ENCODE measurements at places on chromosomes 16 and 17.

GRCh38 chr16:88809068-88809675 is 2.6 kb downstream of the APRT start:
- DNase-seq, result no peak

GRCh38 chr17:76359375-76359774 is 5.7 kb upstream of the PRPSAP1 start:
- DNase-seq, result no peak

DNA sequence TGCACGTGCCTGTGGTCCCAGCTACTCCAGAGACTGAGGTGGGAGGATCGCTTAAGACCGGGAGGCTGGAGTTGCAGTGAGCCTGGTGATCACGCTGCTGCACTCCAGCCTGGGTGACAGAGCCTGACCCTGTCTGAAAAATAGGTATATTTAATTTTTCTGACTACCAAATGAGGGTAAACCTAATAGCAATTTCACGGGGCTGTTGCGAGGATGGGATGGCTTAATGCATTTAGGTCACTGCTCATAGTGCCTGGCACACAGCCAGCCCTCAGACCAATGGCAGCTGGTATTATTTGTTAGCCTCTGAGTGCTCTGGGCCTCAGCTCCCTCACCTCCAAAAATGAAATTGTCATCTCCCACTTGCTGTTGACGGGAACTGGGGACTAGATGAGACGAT is 5.9 kb upstream of the CDIP1 start:
- DNase-seq, result no peak

GRCh38 chr17:42484304-42484703 is 25.6 kb downstream of the ATP6V0A1 start:
- no peak for DNase-seq

DNA sequence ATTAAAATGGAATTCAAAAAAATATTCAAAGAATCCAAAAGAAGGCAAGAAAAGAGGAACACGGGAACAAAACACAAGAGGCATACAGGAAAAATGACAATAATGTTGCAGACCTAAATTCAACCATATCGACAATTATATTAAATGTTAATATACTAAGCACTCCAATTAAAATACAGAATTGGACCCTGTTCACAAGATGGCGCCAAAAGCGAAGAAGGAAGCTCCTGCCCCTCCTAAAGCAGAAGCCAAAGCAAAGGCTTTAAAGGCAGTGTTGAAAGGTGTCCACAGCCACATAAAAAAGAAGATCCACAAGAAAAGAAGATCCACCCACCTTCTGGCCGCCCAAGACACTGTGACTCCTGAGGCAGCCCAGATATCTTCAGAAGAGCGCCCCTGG is 6.3 kb upstream of the XAF1 start:
- DNase-seq, result no peak

DNA sequence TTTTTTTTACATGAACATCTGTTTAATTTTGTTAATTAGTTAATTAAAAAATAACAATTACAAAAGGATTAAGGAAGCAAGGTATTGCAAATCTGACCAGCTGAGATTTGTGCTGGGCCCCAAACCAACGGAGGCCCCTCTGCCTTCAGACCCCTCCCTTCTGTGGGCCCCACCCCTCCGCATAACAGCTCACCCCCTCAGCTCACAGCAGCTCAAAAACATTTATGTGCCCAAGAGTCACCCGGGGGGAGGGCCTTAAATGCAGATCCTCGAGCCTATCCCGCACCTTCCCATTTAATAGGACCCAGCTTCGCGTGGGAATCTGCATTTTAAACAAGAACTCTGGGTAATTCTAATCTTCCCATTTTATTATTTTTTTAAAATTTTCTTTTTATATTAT is 75.0 kb downstream of the MGAT5B start:
- DNase-seq, result no peak

DNA sequence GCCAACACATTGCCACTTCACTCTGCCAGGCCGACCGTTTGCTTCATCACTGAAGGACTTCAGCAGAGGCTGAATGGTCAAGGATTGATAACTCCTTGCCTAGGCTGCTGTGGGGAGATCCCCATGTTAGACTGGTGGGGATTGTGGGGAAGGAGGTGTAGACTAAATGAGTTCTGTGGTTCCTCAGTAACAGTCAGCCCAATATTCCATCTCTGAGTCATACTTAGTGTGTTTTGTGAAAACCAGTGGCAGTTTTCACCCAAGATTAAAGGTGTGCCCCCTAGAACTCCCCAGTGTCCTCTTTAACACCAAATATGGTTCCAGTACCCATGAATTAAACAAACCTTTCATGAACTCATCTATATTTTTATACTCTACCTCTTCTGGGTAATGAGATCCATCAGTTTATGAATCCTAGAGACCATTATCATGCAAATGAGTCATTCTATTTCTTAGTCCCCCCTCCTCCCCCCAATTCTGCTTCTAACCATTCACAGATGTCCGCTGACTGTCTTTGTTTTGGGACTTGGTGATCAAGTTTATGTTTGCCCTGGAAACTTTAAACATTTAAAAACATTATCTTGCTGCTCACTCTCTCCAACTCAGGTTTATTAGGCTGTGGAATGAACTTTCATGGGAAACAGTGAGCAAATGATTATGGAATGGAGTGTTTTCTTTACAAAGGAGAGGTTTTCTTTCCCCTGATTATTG is 66.8 kb upstream of the GAS7 start:
- DNase-seq, result no peak

DNA sequence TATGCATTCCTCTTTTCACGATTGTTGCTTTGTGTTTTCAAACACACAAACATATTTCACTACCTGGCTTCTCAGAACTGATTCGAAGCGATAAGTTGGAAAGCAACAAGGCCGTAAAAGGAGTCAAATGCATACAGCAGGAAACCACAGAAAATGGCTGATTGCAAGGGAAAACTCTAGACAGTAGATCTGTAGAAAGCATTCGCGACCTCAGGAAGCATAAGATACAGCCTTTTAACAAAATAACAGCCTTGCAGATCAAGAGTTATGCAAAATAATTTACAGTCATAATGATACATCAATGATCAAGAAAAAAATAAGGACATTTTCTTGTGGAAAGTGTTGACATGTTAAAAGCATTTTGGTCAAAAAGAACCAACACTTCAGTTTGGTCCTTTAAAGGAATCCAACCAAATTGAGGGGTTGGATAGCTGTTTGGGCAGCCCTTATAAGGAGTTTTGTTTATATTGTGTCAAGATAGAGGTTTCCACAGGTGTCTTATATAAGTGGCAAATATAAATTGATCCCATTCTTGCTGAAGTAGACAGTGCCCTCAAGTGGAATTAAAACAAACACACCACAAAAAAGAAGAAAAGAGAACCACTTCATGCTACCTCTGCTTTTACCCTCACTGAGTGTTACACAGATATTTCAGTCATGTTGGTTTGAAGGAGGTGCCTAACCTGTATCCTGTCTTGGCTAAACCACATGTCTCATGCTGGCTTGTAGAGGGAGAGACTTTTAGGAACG is 5.5 kb downstream of the CYLD start:
- no peak for DNase-seq

DNA sequence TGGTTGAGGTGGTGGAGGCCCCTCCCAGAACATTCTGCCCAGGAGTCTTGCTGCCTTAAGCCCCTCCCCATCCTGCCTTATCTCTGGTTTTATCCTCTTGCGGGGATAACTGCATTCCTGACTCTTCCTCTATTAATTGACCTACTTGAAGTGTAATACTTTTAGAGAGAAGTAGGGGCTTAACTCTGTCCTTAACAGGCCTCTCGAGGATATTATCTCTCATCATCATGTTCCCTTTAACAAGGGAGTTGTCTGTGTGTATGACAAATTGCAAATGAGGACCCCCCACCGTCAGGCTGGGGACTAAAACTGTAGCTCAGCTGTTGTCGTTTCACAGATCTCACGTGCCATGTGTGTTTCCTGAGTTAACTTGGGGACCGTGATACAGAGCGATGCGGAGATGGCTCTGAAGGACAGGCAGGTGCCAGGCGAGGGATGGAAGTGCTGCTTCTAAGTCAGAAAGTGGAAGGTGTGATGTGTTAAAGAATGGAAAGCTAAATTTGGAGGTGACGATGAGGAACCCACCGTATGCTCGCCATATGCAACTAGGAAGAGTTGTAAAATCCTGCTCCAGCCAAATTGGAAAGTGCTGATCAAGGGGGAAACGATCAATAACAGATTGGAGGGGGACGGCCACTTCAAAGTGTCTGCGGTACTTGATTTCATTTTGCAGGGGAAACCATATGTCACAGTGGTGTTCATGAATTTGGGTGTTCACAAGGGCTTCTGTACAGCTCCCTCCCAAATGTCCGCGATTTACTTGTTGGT is 106.3 kb downstream of the RPTOR start:
- no peak for DNase-seq

DNA sequence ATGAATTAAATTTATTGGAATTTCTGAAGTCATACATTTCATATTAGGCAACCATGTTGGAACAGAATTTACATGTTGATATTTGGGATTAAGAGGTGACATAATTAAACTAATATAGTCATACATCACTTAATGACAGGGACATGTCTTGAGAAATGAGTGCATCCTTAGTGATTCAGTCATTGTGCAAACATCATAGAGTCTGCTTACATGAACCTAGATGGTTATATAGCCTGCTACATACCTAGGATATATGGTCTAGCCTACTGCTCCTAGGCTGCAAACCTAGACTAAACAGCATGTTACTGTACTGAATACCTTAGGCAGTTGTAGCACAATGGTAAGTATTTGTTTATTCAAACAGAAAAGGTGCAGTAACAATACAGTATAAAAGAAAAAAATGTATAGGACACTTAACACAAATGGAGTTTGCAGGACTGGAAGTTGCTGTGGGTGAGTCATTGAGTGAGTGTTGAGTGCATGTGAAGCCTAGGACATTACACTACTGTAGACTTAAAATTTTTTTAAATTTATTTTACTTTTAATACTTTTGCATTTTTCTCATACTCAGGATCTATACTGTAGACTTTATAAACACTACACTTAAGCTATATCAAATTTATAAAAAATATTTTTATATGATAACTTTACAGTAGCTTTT is 85.6 kb downstream of the OMG start:
- DNase-seq, result no peak

DNA sequence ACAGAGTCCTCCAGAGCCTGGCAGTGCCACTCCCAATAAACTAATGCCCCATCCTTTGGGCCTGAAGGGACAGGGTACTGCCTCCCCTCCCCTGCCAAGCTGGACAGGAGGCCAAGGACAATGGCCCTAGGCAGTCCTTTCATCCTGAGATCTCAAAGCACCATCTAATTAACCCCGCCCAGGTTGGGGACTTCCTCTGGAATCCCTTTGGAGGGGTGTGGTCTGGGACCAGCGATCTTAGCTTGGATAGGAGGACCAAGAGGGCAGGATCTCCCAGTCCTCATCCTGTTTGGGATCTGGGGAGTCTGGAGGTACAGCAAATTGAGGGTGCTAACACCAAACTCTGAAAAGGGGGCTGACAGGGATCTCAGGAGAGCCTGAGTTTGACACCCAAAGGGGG is 18.2 kb upstream of the SP6 start:
- no peak for DNase-seq

DNA sequence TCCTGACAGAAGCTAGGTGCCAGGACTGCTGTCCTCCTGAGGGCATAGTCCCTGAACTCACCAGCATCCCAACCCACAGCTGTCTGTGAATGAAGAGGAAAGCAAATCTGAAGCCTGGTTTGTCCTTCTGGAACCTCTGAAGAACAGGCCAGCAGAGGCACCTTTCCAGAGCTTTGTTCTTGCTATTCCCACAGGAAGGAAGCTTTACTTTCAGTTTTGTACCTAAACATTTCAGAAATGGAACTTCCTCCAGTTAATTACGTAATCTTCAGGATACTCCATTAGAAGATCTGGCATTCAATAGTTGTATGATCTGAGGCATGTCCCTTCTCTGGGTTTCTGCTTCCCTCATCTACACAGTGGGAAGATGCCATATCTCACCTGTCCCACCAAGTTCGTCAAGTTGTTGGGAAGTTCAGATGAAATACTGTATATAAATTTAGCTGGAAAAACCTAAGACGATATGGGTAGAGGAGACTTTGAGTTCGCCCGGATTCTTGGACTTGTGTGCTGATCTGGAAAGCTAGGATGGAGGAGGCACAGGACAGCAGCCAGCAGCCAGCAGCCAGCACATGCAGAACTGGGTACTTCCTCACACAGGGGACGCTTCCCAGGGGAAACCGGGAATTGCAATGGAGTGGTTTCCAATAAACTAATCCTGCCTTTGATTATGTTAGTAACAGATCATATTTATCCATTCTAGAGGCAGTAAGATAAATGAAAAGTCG is 22.4 kb downstream of the NXPH3 start:
- DNase-seq, result no peak

DNA sequence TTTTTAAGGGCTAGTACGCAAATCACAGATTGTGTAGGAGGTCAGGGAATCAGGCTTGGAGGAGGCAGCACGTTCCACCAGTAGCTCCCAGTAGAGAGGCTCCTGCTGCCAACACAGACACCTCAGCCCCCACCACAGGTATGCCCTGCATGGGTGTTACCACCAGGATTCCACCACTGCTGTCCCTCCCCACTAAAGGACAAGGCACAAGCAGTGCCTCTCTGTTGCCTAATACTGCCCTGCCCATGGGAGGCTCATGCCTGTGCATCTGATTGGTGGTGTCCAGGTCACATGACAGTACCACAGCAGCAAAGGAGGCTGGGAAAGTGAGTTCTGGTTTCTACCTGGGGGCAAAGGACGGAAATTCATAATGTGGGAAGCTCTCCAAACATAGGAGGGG is 33.6 kb upstream of the CACNG4 start:
- DNase-seq, result no peak

- peak; percentile 27 for DNase-seq
Measured at GRCh38 chr17:35167666-35168065, 20.0 kb downstream of the UNC45B start.
